ENCODE measurements at places on chromosomes 12 and 14. TPM values are rescaled to one million over a fixed set of nuclear protein-coding genes. Genes with fewer than 3 reads are reported as not detected.

- no peak for DNase-seq
These were observed 23.5 kb upstream of the HIP1R start for GRCh38 chr12:122811777-122812176.

GRCh38 chr12:105676694-105677093 is 346.2 kb downstream of the C12orf75 start:
- no peak for DNase-seq

DNA sequence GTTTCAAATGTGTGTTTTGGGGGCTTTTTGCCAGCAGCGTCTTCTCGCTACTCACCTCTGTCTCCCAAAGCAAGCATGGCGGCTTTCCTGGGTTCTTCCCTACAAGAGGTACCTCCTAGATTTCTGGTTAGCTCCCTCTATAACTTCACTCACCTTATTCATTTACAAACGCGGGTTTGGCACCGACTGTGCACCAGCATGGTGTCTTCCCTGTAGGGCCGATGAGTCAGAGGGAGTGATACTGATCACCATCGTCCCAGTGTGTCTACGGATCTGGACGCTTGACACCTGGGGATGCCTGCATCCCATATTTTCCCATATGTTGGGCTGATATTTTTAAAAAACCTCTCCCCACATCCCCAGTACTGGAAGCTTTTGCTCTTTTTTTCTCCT is 8.0 kb upstream of the SERPINA12 start:
- no peak for DNase-seq

GRCh38 chr12:6154730-6155459 is 30.4 kb upstream of the VWF start:
- DNase-seq: peak; percentile 79

- no peak for DNase-seq
These were observed 3.7 kb downstream of the GPR132 start for GRCh38 chr14:105061428-105062047.

GRCh38 chr14:32393119-32393518 is 64.0 kb downstream of the AKAP6 start:
- DNase-seq: no peak

- DNase-seq: no peak
These were observed 244.0 kb upstream of the AMIGO2 start for GRCh38 chr12:47323802-47324201.

- no peak for DNase-seq
These were observed 570.4 kb upstream of the SEL1L start for GRCh38 chr14:82104013-82104412.

DNA sequence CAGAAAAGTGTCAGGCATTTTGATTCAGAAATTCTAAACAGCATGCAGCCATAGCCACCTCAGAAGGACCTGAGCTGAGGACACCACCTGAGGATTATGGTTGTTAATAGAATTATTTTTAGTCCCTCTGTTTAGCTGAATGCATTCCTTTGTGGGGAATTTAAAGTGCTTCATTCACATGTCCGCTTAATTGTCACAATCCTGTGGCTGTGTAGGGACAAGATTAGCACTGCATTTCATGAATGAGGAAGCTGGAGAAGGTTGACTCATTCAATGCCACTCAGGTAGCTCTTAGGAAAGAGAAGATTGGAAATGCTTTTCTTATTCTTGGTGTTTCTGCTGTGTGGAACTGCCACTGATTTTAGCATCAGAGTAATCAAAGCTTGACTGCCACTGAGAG is 42.0 kb upstream of the KRR1 start:
- DNase-seq: no peak

GRCh38 chr14:52342849-52343596 is 28.9 kb downstream of the PTGER2 start:
- no peak for DNase-seq

DNA sequence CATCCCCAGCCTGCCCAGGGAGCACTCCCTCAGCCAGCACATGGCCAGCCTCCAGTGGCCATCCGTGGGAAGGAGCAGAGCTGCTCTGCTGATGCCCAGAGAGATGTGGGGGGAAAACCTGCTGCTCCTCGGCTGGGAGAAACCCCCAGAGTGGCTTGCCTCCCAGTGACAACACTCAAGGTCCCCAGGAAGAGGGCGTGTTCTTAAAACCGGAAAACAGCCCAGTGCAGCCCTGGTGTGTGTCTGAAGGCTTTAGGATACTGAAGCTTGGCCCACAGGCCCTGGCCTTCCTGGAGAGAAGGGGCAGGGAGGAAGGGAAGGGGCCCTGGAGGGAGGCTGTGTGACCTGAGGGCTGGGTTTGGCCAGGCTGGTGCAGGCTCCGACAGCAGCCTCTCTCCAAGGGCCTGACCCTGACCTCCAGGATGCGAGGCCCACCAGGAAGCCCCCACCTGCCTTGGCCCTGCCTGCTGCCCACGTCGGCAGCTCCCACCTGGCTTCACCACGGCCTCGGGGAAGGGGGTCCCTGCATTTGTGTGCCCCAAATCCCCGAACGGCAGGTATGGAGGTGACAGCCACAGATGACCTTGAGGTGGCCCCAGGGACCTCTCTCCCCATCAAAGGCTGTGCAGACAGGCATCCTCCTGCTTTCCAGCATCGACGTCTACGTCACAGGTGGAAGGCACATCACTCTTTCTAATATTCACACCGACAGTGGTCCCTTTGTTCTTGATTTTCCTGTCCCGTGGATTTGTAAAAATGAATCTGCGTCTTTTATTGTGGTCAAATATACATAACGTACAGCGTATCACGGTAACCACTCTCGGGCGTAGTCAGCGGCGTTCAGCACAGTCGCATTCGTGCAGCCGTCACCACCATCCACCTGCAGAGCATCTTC is 190.0 kb upstream of the C14orf180 start:
- DNase-seq: peak; percentile 29

DNA sequence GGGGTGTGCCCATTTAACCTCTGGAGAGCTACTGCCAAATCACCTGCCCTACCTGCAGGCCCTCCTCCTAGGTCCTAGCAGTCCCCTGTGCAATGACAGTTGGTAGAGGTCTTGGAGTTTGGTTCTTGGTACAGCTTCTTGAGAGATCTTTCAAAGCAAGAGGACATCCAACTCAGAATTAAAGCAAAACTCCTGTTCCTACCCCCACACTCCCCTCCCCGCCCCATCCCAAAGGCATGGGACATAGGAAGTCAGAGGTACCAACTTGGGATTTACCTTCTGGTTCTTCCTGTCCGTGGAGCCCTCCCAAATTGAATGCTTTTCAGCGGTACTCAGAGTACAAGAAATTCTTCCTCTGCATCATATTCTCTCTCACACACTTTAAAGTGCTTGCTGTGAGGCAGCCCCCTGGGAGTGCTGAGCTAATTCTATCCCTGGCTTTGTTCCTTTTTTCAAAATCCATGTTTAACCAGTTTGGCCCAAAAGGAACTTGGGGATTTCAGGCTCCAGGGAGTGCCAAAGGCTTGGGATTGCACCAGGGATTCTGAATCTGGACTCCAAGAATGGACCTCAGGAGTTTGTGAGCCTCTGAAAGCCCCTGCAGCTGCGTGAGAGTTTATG is 40.8 kb downstream of the GALNT16 start:
- DNase-seq: peak; percentile 17

DNA sequence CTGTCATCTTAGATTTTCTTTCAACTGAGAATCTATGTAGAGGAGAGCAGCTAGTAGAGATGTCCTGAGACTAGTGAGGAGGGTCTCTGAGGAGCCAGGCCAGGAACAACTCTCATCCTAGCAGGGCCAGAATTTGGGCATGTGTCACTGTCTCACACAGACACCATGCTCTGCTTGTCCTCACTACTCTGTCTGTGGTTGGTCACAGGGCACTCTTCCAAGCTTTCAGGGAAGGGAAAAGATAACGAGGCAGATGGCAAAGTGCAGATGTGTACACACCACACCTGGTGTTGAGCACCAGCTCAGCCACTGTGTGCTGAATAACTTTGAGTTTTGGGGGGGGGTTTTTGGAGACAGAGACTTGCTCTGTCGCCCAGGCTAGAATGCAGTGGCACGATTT is 2.5 kb downstream of the SSPN start:
- DNase-seq: no peak

GRCh38 chr14:79298373-79298772 is 912.9 kb downstream of the DIO2 start:
- no peak for DNase-seq

GRCh38 chr12:3837049-3837448 is 36.1 kb downstream of the PARP11 start:
- no peak for DNase-seq

DNA sequence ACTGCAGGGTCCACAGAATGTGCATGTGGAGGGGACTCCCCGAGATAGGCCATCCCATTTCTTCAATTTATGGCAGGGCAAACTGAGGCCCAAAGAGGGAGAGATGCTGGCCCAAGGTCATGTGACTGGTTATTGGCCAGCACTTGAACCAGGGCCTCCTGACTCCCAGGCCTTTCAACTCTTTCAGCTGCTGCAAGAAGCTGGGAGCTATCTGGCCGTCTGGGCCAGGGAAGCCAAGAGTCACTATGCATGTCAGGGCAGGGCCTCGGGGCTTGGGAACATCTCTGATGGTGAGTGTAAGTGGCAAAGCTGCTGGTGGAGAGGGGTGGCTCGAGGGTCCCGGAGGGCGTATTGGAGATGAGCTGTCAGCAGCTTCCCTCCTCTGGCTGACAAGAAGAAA is 9.5 kb upstream of the LTBP2 start:
- DNase-seq: no peak

- DNase-seq: no peak
These were observed 36.2 kb upstream of the SGPP1 start for GRCh38 chr14:63764103-63764502.

GRCh38 chr12:52043386-52044212 is 7.6 kb upstream of the NR4A1 start:
- no peak for DNase-seq

GRCh38 chr12:75489613-75490210 is 9.2 kb downstream of the GLIPR1 start:
- DNase-seq: no peak

- no peak for DNase-seq
These were observed 58.3 kb downstream of the SIX1 start for GRCh38 chr14:60590991-60591414.

Gene KRT72
- total RNA-seq: not detected

Gene IFNG-AS1
- total RNA-seq: 0.49 TPM

Gene KRT83
- not detected for total RNA-seq

Gene IL26
- total RNA-seq: not detected

Gene PDZRN4
- total RNA-seq: 13.9 TPM

Gene TSPAN19
- total RNA-seq: not detected

Gene RASSF3
- 42.6 TPM for total RNA-seq

Gene E2F7
- 1.7 TPM for total RNA-seq

Gene MOK
- total RNA-seq: 24.4 TPM

Gene OTUB2
- 1.6 TPM for total RNA-seq

Gene ADAM21
- total RNA-seq: not detected
